Stimulated activated CD8-positive, alpha-beta memory T cell treated with anti-CD3 and anti-CD28 coated beads, Interleukin-7, amount 100 ng/mL, for 24 hours (primary cell): ENCODE measurements at places on chromosomes 1 and 21.

DNA sequence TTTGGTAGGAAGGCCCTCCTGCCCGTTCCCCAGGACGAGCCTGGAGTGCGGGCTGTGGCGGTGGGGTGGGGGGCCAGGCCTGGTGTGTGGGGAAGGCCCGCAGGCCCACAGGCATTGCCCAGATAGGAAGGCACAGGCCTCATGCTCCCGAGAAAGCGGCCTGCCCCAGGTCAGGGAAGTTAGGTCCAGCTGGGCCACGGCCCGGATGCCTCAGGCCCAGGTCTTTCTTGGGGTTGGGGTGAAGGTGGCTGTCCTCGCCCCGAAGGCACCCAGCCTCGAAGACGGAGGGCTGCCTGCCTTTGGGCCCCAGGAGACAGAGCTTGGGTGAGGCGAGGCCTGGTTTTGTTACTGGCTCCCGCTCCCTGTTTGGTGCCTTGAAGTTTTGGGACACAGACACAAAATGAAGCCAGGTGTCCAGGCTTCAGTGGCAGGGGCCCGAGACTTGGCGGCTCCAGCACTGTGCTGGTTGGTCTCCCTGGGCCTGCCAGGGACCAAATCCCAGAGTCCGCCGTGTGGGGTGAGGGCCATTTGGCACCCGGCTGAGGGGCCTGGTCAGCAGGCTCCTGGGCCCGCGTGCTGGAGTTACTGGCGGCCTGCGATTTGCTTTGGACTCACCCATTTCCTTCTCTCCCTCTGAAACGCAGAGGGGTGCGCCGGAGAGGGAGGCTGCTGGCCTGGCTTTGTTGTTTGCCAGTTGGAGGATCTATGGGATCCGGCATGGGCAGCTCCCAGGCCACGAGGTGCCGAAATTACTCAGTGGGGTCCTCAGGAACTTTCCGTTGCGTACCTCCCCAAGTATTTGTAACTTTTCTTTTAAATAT is 2.0 kb downstream of the SKI start:
- DNase-seq, result no peak

DNA sequence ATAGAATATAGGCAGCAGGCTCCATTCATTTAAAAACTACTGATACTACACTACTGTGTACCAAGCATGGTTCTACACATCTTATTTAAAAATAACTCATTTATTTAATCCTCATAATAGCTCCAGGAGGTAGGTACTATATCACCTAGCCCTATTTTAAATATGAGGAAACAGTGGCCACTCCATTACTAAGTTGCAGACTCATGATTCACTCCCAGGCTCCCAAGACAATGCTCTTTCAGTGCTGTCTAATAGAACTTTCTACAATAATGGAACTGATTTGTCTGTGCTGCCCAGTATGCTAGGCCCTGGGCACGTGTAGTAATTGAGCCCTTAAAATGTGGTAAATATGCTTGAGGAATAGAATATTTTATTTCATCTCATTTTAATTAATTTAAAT is 357.1 kb downstream of the LTN1 start:
- no peak for DNase-seq

- no peak for DNase-seq
Observed at GRCh38 chr1:200354243-200354642, 55.6 kb downstream of the ZNF281 start.

GRCh38 chr1:208230668-208231529 is 13.3 kb downstream of the PLXNA2 start:
- no peak for DNase-seq

DNA sequence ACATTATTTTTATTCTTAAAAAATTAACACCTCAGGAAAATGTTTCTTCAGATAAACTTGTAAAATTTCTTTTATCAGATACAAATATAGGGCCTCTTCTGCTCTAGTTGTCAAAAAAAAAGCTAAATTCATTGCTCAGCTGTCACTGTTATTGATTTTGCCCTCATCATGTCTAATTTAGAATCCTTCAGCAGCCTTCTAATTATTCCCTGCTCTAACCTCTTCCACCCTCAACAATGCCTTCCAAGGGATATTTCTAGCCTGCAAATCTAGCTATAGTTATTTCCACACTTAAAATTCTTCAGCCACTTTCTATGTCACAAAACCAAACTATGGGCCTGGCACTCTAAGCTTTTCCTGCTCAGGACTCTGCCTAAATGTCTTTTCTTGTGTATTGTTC is 25.2 kb downstream of the PDE4B start:
- no peak for DNase-seq

- DNase-seq, result no peak
Observed at GRCh38 chr1:184630679-184631060, 124.0 kb downstream of the EDEM3 start.

DNA sequence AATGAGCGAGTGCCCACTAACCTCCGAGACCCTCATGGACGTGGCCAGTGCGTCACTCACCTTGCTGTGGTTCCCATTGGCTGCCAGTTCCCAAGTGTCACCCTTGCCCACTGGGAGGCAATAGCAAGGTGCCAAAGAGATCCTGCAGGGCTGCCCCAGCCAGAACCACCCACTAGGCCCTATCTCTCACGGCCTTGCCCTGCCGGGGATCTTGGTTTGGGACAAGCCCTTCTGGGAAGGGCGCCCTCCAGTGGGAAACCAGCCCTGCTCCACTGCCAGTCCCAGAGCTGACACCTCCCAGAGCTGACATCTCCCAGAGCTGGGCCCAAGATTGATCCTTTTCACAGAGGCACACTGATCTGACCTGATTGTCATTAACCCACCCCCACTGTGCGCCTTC is 2.1 kb upstream of the SELENON start:
- DNase-seq, result no peak

- DNase-seq, result no peak
Observed at GRCh38 chr1:168031627-168032026, 94.8 kb upstream of the MPC2 start.

DNA sequence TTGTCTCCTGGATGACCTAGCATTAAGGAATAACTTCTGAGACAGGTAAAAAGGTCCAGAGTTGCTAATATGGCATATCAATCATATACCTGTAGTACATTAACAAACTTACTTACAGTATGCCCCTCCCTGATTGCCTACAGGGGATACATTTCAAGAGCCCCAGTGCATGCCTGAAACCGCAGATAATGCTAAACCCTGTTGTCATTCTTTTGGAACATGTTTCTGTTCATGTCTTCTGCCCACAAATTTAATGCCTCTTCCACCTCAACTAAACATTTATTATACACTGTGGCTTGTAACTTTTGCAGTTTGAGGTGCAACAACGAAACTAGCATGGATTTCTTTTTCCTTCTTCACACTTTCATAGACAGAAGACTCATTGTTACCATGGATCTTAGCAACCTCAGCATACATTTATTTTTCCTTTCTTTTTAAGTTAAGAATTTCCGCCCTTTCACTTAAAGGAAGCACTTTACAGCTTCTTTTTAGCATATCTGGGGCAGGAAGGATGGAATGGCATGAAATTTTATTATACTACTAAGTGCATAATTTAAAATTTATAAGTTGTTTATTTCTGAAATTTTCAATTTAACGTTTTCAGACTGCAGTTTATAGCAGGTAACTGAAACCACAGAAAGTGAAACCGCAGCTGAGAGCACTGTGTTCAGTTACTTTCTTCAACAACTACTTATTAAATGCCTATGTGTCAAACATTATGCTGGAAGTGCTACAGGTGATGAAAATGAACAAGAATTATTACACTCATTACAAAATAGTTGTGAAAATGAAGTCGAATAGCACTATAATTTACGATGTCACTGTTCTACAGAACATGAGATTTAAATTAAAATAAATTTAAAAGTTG is 25.3 kb downstream of the F13B start:
- DNase-seq, result no peak

DNA sequence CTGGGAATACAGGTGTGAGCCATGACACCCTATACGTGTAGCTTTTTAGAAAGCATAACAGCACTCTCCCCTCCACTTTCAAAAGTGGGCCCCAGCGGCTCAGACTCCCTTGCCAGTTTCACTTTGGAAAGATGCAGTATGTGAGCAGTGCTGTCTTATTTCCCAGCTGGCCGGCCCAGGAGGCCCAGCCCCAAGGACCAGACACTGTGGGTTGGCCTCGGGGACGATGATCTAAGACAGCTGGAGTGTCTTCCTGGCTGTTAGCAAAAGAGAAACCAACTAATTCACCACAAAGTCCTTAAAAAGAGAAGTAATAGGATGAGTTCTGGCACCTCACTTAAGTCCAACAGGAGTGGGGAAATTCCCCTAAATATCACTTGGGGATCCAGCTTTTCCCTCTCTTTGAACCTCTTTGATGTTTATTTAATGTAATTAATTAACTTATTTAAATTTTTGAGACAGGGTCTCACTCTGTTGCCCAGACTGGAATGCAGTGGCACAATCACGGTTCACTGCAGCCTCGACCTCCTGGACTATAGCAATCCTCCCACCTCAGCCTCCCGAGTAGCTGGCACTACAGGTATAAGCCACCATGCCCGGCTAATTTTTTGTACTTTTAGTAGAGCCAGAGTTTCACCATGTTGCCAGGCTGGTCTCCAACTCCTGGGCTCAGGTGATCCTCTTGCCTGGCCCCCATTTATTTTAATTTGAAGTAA is 17.6 kb upstream of the CLIC4 start:
- DNase-seq, result no peak

- no peak for DNase-seq
Observed at GRCh38 chr1:66124670-66125069, 332.0 kb downstream of the PDE4B start.

DNA sequence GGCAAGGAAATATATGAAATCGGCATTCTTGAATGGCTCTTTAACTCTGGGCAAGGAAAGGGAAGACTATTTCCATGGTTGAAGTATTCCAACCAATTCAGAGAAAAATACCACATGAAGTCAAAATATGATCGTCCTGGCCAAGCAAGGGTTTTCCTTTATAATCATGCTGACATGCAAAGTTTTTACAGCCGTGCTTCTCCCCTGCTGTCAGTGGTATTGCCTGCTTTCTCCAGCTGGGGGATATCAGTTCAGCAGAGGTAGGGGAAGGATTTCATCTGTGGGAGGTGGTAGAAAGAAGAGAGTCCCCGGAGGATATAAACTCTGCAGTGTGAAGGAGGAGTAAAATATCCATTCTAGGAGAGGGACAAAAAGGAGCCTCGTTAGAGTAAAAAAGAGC is 322.8 kb downstream of the PAPPA2 start:
- no peak for DNase-seq

GRCh38 chr1:36885540-36886357 is 148.6 kb downstream of the GRIK3 start:
- DNase-seq, result no peak

GRCh38 chr1:202831906-202832305 is 21.2 kb downstream of the PCAT6 start:
- DNase-seq, result no peak
